Large intestine (tissue), 12 donors: ENCODE measurements at places on chromosomes 1 and 21.

DNA sequence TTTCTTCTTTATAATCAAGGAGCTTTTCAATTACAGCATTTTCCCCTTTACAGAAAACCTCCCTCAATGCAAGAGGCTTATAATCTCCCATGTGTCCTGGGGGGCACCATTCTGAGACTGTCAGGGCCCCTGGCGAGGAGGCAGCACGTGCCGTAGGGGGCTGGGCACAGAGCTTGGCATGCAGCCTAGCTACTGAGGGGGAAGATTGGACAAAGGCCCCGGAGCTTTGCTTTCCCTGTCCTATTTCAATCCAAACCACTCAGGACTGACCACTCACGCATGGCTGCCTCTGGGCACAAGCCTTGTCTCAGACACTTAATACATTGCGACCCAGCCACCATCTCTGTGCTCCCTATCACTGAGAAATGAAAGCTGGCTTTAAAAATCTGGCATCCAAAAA is 2.8 kb upstream of the RAP1GAP start:
- DNase-seq = no peak

GRCh38 chr1:55015123-55015522 is 16.4 kb downstream of the BSND start:
- DNase-seq = no peak

- DNase-seq = peak; percentile 37
Observed at GRCh38 chr1:173496757-173497320, 19.7 kb downstream of the PRDX6 start.

DNA sequence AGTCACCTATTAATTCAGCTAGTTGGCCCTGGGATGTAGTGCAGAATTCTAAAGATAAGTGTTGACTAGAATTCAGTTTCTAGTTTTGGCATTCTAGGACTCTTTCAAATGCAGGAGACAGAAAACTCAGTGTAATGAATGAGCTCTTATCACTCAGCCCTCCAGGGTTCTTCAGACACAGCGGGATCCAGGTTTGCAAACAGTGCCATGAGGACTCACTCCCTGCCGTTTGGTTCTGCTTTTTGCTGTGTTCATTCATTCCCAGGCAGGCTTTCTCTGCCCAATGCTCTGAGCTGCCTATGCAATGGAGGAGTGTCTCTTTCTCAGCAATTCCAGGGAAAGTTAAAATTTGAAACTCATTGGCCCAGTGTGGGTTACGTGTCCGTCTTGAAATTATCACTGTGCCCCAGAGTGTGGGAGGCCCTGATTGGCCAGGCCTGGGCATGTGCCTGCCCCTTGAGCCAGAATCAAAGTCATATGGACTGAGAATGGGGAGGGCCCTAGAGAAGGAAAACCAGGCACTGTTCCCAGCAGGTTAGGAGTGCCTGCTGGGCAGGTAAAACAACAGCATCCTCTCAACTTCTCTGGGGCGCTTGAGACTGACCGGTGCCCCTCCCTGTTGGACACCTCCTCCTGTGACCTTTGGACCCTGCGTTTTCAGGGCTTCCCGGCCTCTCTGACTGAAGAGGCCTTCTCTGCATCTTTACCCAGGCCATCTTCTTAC is 43.4 kb downstream of the TMEM51 start:
- DNase-seq = peak; percentile 64

DNA sequence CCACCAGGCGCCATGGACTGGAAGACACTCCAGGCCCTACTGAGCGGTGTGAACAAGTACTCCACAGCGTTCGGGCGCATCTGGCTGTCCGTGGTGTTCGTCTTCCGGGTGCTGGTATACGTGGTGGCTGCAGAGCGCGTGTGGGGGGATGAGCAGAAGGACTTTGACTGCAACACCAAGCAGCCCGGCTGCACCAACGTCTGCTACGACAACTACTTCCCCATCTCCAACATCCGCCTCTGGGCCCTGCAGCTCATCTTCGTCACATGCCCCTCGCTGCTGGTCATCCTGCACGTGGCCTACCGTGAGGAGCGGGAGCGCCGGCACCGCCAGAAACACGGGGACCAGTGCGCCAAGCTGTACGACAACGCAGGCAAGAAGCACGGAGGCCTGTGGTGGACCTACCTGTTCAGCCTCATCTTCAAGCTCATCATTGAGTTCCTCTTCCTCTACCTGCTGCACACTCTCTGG is 3.8 kb downstream of the GJB3 start:
- no peak for DNase-seq

DNA sequence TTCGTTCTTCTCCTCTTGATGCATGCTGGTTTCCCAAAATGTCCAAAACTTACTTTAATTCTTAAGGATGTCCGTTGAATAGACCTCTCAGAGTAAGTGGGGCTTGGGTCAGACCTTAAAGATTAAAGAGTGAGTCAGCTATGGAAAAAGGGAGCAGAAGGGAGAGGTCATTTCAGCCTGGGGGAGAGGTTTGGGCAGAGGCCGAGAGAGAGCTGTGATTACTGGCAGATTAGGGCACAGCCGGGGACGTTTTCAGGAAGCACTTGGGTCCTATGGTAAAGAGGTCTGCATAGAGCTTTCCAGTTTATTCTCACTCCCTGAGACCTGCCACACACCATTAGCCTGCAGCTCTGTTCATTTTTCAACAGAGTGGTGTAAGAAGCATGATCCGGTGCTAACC is 14.0 kb upstream of the ST3GAL3 start:
- DNase-seq = no peak

DNA sequence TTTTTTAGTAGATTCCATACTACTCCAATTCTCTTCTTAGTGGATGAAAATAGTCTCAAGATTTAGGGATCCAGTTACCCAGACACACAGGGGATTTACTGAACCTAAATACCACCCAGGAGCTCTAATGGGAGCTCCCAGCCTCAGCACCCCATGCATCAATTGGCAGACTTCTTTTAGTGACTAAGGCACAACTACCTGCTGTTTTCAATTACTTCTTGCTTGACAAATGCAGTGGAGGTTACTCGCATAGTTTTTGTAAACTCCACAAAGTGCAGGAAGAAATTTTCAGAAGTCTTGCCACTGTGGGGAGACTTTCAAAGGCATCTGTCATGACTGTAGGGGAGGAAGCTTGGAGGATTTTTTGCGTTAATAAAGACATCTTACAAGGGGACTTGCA is 35.5 kb upstream of the MAP10 start:
- DNase-seq = no peak

DNA sequence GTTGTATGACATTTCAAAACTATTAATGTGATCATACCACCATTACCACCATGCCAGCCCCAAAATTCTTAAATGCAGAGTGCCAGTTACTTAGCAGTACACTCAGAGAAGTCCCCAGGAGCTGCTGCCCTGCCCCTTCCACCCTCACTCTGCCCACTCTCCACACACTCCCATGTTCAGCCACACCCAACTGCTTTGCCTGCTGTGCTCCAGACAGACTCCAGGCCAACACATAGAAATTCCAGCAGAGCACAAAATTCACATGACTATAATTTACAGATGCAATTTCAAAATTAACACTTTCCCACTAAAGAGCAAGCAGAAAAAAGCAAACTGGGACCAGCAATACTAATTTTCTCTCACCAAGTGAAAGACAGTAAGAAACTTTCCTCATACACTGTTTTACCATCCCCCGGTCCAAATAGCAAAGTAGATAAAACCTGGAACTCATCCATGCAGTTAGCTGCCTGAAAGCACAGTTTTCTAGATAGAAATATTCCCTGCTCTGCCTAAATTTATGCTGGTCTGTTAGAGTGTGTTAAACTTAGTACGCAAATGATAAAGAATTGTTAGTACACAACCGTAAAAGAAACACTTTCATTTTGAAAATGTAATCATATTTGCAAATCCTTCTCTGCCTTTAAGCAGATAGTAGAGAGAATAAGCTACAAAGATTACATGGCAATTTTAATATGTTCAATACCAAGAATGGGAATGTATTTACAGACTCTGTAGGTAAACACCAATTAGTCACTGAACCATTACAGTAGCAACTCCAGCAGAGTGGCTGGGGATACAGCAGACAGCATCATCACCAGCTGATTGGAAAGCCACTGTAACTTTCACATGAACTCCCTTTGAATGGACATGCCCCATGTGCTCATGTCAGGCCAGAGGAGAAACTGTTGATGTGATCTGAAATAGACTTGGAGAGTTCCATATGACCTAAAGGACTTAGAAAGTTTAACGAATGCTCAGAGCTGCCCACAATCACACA is 176.5 kb downstream of the VAV3 start:
- no peak for DNase-seq

- no peak for DNase-seq
Observed at GRCh38 chr1:66925944-66926343, 1.2 kb downstream of the MIER1 start.

DNA sequence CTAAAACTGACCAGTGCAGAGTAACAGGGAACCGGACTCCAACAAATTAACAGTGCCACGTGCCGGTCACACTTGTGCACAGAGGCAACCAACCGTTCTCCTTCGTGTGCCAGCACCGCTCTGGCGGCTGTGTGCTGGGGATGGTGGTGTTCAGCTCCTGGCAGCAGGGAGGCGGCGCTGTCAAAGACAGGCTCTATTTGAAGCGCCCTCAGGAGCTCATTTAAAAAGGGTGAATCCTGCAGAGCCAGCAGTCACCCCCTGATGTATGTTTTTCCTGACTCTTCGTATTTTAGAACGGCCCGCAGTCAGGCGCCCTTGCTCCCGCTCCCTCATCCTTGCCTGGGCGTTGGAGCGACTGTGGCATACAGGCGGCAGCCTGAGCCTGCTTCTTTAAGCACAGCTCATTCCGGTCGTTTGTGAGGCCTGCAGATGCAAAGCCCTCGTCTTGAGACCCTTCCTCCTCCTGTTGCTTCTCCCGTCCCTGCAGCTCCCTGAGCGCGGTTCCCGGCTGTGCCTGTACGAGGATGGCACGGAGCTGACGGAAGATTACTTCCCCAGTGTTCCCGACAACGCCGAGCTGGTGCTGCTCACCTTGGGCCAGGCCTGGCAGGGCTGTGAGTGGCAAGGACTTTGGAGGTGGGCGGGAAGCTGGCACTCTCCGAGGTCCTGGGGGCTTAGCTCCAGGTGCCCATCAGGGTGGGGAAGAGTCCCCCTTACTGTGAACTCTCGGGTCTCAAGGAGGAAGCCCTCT is 1.1 kb downstream of the DFFB start:
- DNase-seq = peak; percentile 29

GRCh38 chr1:245459621-245460020 is 304.8 kb downstream of the KIF26B start:
- DNase-seq = no peak

DNA sequence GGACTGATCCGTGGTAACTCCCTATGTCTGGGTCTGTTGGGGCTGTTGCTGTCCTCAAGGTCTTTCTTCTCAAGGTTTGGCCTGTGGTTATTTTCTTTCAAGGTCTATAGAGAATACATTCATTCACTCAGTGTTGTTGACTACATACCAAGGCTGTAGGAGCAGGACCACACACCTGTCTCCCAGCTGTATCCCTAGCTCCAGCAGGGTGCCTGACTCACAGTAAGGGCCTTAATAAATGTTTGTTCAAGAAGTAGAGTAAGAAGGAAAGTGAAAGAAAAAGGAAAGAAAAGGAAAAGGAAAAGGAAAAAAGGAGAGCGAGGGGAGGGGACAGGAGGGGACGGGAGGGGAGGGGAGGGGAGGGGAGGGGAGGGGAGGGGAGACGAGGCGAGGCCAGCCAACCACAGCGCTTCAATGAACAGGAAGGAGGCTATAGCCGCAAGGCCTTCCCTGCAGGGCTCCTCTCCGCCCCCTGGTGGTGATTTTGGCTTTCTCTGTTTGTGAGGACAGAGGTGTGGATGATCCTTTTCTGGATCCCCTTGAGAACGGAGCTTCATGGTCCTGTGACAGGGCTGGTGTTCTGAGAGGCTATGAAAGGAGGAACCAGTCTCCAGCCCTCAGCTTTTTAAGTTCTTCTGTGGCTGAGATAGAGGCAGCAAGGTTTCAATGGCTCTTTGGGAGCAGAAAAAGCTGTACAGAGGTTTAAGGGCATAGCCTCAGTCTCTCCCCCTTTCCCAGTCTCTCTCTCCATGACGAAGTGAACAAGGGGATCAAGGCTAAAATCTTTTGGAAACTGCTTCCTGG is 30.6 kb upstream of the LCE5A start:
- DNase-seq = no peak

GRCh38 chr1:101235696-101236515 is 913 bp upstream of the S1PR1 start:
- DNase-seq = no peak

DNA sequence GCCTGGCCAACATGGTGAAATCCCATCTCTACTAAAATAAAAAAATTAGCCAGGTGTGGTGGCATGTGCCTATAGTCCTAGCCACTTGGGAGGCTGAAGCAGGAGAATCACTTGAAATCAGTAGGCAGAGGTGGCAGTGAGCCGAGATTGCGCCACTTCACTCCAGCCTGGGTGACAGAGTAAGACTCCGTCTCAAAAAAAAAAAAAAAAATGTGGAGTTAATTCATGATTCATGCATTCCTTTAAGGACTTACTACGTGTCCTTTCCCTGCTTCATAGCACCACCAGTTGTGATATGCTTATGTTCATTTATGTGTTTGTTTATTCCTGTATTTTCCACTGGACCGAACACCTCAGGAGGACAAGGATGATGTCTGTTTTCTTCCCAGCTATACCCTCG is 12.7 kb upstream of the PRELP start:
- no peak for DNase-seq

DNA sequence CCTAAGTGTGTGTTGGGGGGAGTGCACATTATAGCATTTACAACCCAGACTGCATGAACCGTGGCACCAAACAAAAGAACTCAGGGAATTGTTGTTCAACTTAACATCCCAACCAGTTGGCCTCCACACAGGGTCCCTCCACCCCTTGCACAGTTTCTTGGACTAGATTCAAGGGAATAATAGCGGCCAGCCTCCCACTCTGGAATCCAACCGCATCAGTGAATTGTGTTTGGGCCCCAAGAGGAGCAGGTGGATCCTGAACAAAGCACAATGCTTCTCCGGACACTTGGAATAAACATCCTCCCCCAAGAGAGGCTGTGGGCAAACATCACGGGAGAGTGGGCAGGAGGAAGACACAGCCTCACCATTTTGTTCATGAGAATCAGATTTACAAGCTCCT is 18.2 kb downstream of the CD34 start:
- no peak for DNase-seq

DNA sequence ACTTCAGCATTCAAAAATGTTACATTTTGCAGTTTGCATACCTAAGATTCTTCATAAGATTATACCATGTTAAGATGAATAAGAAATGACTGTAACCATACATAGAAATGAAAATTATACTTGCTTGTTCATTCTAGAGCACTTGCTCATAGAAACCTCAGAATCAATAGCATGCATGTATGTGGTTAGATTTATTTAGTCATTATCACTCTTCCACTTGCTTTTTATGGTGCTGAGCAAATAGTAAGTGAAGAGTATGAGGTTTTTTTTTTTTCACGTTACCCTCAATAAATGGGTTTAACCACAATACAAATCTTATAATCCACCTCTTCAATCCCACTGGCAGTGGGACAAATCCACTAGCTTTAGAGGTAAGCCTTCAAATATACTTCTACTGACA is 84.7 kb downstream of the LRRC53 start:
- DNase-seq = no peak

- no peak for DNase-seq
Observed at GRCh38 chr1:246434335-246434734, 72.7 kb downstream of the SMYD3 start.
